ENCODE measurements at places on chromosomes 7 and 10. TPM values are rescaled to one million over a fixed set of nuclear protein-coding genes. Genes with fewer than 3 reads are reported as not detected.
A peak's percentile ranks its signal among the peaks of the same experiment; 100 is the strongest.

PRLHR gene
- total RNA-seq, result not detected

AOAH gene
- 4.7 TPM for total RNA-seq

- H3K27ac ChIP-seq, result no peak overlapping the region
- H3K36me3 ChIP-seq, result no peaks in the 10 kb centered on the region
- H3K4me3 ChIP-seq, result peak overlapping the region; percentile 56
- H3K4me1 ChIP-seq, result peaks cover 71% of the 10 kb centered on the region
- H3K27me3 ChIP-seq, result peaks cover 76% of the 10 kb centered on the region
Observed at GRCh38 chr7:129780257-129780973, 168.9 kb downstream of the NRF1 start.

- H3K4me3 ChIP-seq, result no peak overlapping the region
- no peak for DNase-seq
- H3K27ac ChIP-seq, result no peak overlapping the region
- H3K4me1 ChIP-seq, result no peaks in the 10 kb centered on the region
- no peaks in the 10 kb centered on the region for H3K27me3 ChIP-seq
Observed at GRCh38 chr10:131859341-131860020, 41.3 kb upstream of the PPP2R2D start.

DNA sequence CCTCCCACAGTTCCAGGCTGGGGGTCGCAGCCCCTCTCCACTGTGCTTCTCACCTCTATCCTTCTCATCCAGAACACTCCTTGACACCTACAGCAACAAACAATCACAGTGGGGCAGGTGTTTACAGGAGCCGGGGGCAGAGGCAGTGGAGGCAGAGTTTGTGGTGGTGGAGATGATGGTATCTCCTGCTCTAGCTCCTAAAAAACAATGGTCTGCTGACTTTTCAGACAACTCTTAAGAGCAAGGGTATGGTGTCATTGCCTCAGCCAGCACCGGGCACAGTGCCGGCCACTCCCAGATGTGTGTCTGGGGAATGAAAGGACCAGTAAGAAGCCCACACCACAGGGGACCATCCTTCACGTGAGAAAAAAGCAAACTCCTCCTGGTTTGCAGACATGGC lies 36.3 kb upstream of the ANTXRL start:
- DNase-seq, result no peak
- H3K27ac ChIP-seq, result no peak overlapping the region
- no peaks in the 10 kb centered on the region for H3K4me1 ChIP-seq

DNA sequence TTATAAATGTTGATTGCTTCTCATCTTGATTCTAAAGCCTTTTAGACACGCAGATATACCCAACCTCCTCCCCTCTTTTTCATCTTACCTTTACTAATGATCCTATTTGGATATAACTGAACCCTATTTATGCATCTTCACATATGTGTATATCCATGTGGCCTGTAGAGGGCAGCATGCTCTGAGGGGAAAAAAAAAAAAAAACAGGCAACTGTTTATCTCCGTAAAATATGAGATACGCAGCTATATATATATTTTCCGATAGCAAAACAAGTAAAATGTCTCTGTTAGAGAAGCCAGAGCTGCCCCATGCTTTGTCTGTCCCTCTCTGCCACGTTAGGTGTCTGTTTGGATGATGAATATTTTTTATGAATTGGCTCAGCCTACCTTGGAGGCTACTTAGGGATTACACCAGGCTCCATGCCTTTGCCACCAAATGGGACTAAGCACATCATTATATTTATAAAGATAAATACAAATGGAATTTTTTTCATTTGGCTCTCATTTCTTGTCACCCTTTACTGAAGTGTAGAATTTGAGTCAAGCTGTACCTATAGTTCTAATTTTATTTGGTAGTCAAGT lies 174.8 kb upstream of the FZD1 start:
- no peak overlapping the region for H3K4me3 ChIP-seq
- no peak overlapping the region for H3K27ac ChIP-seq
- no peaks in the 10 kb centered on the region for H3K36me3 ChIP-seq
- H3K4me1 ChIP-seq, result peaks cover 4% of the 10 kb centered on the region
- no peaks in the 10 kb centered on the region for H3K27me3 ChIP-seq
- DNase-seq, result peak; percentile 57

GRCh38 chr10:5284311-5285057 lies 80.3 kb upstream of the UCN3 start:
- no peaks in the 10 kb centered on the region for H3K4me1 ChIP-seq
- H3K27me3 ChIP-seq, result no peaks in the 10 kb centered on the region
- H3K36me3 ChIP-seq, result no peaks in the 10 kb centered on the region
- H3K4me3 ChIP-seq, result no peak overlapping the region

All from B cell (primary cell).